ENCODE measurements at places on chromosomes 16 and 17. TPM values are rescaled to one million over a fixed set of nuclear protein-coding genes. Genes with fewer than 3 reads are reported as not detected.

The TUBB3 gene
- 1.3 TPM for total RNA-seq

The CDYL2 gene
- 35.9 TPM for total RNA-seq

The OR4D1 gene
- 0.35 TPM for total RNA-seq

The CD300A gene
- total RNA-seq: 7.2 TPM

The KRT10 gene
- total RNA-seq: 59.3 TPM

The CSH2 gene
- total RNA-seq: not detected

The SP6 gene
- 0.28 TPM for total RNA-seq

The KIF2B gene
- not detected for total RNA-seq

The C1QTNF1 gene
- 0.31 TPM for total RNA-seq

The JUP gene
- 0.86 TPM for total RNA-seq

The TP53TG3 gene
- total RNA-seq: not detected

The WNT9B gene
- not detected for total RNA-seq
